ENCODE measurements at places on chromosomes 4 and X.

- DNase-seq: no peak
Observed at GRCh38 chr4:181960384-181960783, 282.8 kb upstream of the TENM3 start.

- no peak for DNase-seq
Observed at GRCh38 chrX:130556951-130557350, 155.2 kb downstream of the RBMX2 start.

- no peak for DNase-seq
Observed at GRCh38 chr4:104752337-104752736, 257.6 kb upstream of the CXXC4 start.

DNA sequence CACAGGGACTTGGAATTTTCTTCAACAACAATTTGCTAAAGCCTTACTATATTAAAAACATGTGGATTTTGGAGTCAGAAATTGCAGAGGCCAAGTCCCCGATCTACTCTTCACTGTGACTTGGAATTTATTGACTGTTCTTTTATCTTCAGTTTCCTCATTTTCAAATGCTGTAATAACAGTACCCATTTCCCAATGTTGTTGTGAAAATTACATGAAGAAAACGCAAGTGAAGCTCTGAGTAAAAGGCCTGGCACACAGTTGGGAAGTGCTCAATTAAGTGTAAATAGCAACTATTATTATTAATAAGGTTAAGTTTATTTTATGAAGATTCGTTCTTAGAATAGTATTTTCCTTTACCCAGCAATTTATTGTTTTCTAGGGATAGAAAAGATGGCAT lies 15.7 kb downstream of the STBD1 start:
- DNase-seq: no peak

GRCh38 chrX:133444952-133445831 lies 29.9 kb upstream of the GPC4 start:
- DNase-seq: peak; percentile 31

DNA sequence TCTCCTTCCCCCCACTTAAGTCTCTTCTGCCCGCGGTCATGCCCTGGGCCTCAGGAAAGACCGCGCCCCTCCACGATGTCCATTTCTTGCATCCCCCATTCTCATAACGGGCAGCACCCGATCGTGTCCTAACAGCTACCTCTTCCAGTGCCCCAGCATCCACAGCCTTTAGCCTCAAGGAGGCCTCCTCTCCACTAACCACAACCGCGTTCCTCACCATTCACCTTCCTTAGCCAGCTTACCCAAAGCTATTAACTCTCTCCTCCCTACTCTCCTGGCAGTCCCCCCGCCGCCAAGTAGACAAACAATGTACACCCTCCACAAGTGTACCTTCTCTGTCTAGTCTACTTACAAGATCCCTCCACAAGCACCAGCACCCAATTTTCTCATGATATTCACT lies 58.6 kb upstream of the PAGE5 start:
- no peak for DNase-seq

DNA sequence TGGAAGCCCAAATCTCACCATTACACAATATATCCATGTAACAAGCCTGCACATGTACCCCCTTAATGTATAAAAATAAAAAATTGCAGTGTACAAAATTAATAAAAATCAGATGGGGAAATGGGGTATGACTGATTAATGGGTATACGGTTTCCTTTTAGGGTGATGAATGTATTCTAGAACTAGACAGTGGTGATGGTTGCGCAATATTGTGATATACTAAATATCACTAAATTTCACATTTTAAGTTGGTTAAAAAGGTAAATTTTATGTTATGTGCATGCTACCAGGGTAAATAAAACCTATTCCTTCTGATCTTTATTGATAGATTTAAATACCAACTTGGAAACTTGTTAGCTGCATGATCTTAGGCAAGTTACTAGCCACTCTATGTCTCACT lies 129.4 kb downstream of the SPANXA1 start:
- no peak for DNase-seq

DNA sequence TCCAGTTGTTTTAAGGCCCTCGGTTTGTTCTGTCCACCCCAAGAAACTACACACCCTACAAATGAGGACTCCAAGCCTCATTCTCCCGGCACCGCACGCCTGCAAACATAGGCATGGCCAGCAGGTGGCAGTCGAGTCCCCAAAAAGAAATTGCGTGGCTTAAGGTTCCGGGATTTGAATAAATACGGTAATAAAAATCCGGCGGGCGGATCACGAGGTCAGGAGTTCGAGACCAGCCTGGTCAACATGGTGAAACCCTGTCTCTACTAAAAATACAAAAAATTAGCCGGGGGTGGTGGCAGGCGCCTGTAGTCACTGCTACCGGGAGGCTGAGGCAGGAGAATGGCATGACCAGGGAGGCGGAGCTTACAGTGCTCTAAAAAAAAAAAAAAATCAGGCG lies 21.8 kb upstream of the CSF2RA start:
- DNase-seq: peak; percentile 74

DNA sequence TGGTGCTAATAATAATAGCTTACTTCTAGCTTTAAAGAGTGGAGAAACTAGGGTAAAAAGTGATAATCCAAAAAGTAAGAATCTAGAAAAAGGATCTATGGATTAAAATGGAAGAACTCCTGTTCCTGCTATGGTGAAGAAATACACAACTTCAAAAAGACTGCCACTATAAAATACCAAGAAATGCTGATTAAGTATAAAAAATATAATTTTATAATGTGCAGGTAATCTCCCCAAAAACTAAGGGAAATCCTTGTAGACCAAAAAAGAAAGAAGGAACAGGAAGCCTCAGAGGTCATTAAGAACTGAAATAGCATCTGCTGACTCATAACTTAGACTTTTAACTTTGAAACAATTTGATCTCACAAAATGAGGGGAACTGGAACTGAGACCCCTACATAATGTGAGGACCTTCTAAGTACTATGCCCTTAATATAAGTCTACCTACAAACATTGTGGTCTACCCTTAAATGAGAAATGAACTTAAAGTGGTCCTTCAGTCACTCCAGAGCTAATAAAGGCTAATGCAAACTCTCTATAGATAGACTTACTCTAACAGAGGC lies 50.6 kb upstream of the SRPX start:
- no peak for DNase-seq

- no peak for DNase-seq
Observed at GRCh38 chr4:176729489-176729888, 63.2 kb downstream of the VEGFC start.

DNA sequence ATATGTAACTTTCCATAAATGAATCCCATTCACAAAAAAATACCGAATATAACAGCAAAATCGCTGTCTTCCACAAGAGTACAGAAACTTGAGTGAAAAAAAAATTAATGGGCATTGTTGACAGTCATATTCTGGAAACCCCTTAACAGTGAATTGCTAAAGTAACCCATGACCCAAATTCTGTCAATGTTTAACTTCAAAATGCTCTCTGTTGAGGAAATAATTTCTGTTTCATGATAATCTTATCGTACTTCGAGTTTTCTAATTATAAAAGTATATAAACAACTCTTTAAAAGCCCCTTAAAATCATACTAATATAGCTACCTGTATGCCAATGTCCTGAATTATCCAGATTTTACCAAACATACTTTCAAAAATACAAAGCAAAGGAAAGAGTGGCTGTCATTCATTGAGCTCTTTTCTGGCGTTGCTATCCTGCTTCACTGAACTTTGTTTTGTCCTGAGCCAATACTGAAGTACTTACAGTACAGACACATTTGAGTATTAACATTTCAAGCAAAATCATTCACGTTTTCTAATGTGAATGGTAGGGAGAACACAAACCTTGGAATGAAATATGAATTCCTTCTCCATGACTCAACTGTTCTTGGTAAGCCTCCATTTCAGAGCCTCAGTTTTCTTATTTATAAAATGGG lies 2.4 kb downstream of the XAGE3 start:
- no peak for DNase-seq

DNA sequence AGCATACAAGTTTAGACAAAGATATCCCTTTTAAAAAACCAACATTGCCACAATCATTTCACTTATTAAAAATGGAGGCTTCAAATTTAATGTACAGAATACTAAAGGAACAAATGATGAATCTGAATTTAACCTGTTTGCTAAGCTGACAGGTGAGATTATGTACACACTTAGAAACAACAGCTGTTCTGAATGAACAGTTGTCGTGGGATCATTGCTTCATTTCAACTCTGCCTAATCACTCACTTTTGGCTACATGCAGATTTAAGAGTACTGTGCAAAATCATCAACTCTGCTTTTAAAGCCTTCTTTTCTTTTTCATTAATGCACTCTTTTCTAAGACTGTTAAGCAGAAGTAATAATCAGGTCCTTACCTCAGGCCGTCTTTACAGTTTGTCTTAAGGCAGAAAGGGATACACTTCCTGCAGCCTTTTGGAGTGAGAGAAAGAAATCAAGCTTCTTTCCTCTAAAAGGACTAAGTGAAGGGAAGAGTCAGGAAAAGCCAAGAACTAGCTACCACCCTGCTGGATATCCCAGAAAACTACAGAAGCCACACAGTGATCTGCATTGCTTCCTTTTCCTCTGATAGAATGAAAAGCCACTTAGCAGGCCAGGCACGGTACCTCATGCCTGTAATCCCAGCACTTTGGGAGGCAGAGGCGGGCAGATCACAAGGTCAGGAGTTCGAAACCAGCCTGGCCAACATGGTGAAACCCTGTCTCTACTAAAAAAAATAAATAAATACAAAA lies 54.7 kb upstream of the NPNT start:
- DNase-seq: no peak

DNA sequence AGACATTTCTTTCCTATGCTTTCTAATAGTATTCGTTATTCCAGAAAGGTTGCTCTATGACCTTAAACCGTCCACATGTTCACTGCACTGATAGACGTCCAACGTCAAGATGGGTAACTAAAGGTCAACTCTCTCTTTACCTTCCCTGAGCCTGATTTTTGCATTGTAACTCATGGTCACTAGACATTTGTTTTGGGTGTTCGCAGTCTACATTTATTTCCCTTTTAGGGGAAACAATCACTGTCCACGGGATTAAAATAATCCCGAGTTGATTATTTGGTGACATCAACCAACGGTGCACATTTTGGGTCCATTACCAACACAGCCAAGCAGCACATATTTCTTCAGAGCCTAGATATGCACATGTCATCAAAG lies 540 bp upstream of the HADH start:
- DNase-seq: no peak

DNA sequence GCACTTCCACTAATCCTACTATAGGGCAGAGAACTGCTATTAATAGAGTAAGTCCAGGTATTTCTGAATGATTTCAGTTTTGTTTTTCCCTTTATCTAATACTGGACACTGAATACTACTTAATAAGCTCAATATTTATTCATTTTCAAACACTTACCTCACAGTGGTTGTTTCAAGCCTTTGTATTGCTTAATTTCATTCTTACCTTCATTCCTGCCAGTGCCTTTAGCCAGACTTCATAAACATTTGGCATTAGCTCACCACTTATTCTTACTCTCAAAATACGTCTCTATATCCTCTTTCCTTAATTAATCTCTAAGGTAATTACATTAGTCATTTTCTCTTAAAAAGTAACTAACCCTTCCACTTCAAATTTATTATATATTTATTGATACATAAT lies 18.8 kb upstream of the CORIN start:
- DNase-seq: no peak

DNA sequence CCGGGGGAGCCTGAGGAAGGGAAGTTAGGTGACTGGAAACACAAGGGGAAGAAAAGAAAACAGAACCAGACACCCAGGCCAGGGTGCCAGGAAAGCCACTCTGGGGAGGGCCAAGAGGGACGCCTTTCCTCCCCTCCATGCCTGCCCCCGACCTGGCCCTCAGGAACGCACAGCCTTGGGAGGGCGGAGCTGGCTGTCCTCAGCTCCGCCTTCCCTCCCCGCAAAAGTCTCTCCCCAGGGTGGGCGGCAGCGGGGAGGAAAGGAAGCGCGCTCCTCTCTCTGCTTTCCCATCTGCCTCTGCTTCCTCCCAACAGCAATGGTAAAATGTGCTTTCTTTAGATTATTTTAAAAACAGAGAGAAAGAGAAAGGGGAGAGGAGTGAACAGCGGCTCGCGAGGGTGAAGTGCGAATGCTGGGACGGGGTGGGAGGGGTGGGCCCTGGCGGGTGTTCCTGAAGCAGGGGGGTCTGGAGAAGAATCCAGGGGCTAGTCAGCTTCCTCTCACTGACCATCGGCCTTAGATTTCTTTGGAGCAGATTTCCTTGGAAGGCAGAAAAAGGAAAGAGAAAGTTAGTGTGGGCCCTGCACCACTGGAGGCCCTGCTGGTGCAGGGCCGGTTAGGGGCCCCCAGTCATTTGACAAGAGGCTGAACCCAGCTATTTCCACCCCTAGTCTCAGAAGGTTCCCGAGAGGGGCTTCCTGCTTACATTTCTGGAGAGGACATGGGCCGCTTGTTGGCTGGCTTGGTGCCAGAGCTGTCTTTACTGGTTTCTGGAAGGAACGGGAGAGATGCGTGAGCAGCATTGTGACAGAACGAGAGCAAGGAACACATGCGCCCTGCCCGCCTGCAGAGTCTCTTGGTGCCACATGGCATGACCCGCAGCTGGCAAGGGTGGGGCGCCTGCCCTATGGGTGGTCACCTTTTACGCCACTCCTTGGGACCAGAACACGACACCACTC lies 4.7 kb upstream of the RENBP start:
- no peak for DNase-seq

DNA sequence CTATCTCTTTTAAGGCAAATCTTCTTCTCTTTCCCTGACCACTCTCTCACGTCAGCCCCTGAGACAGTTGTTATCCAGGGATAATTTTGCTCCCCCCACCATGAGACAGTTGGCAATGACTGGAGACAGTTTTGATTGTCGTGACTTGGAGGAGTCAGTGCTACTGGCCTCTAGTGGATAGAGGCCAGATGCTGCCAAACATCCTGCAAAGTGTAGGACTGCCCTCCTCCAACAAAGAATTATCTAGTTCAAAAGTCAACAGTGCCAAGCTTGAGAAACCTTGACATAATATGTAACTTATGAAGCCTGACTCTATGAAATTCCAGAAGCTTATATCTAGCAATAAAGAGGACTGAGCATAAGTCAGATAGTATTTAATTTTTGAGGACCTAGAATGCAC lies 502.1 kb upstream of the IGFBP7 start:
- DNase-seq: no peak

DNA sequence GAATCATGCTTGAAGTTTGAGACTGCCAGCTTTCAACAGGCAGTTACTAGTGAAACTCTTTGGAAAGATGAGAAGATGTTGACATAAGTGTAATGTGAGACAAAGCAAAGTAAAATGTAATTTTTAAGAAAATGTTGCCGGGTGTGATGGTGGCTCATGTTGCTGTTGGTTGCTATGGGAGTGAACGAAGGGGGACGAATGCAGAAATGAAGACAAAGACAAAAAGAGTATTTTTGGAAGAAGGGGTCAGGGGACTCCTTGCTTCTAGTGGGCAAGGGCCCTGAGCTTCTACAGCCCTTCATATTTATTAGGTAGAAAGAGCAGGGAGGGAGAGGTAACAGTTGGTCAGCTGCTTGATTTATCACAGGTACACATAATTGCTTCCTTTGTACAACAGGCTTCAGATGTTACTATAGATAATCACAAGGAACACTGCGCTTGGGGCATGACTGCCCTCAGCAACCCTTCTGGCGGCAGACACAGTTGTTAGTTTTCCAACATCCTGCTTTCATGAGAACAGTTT lies 11.9 kb upstream of the UGDH start:
- DNase-seq: no peak
